ENCODE measurements at places on chromosomes 3 and 15.

DNA sequence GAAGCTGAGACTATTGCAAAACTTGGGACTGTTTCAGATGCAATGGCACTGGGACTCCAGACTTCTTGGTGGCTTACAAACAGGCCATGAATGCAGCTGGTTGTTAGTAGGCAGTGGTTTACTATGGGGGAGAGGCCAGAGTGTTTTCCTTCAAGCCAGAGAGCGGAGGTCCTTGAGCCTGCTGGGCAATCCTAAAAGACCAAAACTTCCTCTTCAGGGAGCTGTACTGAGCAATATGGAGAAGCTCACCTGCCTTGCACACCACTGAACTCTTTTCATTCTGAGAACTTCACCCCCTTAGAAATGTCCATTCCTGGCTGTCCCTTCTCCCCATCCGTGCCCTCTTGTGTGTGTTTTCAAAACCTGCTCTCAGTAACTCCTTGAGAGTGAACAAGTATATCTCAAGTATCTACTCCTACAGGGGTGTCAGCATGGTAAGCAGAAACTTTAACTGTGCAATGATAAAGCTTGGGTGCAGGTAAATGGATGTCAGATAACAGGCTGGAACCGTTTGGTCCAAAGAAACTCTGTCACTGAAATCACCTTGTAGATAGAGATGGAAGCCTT is 213.9 kb downstream of the CLSTN2 start:
- DNase-seq, result no peak

DNA sequence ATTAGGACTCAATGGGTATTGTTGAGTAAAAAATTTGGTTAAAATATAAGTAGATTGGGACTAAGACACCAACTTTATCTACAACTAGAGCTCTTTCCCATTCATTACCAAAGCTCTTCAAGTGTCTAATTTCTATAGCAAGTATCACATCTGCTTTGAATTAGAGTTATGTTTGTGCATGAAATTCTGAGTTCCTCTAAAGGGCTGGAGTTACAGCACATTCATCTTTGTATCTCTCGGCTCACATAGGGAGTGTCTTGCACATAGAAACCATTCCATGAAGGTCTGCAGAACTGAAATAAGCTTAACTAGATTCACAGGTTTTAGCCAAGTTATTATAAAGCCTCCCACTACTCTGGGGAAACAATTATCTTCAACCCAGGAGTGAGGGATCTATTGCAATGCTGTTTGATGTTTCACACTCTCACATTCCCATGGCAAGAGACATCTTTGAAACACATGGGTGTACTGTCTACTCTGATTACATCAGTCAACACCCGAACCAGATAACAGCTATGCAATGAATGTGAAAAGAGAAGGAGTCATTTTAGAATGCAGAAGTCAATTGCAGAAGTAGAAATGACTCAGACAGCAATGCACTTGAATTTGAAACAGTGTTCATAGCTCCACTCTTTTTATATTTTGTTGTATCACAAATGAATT is 93.1 kb upstream of the KBTBD8 start:
- no peak for DNase-seq

DNA sequence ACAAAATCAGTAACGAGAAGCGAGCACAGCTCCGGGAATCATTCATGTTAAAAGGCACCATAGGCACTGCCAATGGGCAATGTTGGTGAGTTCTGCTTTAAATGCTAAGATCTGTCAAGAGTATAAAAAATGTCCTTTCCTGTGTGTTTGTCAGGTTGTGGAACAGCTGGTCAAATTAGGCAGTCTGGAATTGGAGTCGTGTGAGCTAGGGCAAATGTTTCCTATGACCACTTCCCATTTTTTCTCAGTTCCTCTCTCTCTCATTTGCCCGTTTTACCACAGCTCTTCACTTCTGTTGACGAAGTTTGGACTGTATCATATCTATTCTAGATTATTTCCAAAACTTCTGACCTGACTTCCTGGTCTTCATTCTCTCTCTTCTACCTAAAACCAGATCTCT is 60.8 kb upstream of the GOLIM4 start:
- no peak for DNase-seq

DNA sequence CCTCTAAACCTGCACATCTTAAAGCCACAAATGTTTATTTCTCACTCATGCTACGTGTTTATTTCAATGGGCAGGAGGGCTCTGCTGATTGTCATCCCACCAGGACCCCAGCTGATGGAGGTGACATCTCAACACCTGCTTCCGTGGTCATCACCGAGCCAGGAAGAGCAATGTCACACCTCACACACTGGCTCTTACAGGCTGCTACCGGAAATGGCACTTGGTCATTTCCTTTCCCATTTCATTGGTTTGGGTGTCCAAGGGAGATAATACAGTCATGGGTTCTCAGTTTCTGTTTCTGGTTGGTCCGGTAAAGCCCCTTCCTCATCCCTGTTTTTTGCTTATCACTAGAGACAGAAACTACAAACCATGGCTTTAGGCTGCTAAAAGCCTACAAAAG is 41.9 kb downstream of the ABHD2 start:
- DNase-seq, result no peak

GRCh38 chr15:59886441-59886840 is 117.7 kb upstream of the FOXB1 start:
- no peak for DNase-seq

DNA sequence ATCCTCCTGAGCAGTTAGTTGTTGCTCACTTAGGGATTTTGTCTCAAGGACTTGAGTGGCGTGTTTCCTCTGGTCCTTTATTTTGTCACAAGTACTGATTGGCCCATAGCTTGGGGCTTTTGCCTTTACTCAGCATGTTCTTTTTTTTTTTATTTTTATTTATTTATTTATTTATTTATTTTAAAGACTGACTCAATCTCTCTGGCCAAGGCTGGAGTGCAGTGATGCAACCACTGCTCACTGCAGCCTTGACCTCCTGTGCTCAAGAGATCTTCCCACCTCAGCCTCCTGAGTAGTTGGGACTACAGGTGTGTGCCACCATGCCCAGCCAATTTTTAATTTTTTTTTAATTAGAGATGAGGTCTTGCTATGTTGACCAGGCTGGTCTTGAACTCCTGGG is 223.9 kb upstream of the TPM1 start:
- no peak for DNase-seq

DNA sequence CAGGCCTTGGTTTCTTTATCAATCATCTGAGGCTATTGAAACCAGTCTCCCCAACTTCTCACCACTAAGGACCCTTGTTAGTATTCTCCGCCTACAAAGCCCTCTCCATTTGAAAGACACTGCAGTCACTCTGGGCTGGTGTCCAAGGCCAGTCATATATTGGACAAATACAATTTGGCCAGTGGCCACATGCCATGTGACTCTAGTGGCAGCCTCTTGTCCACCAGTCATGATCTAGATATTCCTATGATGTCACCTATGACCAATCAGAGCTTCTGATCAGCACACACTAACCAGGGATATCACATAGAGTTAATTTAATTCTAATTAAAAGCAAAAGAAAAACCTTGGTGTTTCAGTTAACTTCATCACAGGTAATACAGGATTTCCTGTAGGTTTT is 68.2 kb downstream of the RAB11A start:
- no peak for DNase-seq

- peak; percentile 80 for DNase-seq
Observed at GRCh38 chr15:74889883-74890664, at the start of gene MPI. Gene MPI, plus strand, starts transcription at chr15:74890042. Its CDS starts 32 bp downstream, at chr15:74890074.

DNA sequence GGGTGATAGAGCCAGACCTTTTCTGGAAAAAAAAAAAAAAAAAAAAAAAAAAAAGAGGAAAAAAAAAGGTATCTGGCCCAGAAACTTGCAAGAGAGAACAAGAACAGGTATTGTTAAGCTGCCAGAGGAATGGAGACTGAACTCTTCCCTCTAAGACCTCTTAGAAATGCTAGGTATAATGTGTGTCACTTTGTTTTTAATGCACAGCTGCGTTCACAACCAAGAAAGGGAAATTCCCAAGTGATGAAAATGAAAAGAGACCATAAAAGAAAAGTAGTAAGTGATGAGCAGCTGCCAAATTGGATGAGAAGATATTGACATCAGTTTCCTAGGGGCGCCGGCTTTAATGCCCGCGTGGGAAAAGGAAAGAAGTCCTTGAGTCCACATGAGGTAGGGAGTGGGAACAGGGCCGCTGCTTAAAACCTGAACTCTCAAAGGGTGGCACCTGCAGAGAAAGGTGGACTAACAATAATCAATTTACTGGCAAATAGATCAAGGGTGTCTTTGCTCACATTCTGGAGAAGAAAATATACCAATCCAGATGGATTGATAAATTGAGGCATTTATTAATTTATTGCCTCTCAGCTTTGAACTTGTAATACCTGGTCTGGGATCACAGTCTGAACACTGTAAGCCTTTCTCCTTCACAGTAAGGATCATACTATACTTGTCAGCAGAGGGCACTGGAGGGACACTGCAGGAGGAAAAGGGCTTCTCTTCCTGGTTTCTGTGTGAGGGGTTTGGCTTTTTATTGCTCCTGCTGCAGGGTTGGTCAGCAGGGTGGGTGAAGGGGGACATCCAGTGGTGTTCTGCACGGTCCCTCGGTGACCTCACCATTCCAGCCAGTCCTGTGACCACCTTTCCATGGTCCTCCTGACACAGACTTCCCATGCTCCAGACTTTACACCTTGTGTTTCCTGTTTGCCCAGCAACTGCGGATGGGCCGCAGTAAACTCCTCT is 131.6 kb downstream of the AQP9 start:
- no peak for DNase-seq

GRCh38 chr15:68635141-68635540 is 56.3 kb downstream of the CORO2B start:
- no peak for DNase-seq

DNA sequence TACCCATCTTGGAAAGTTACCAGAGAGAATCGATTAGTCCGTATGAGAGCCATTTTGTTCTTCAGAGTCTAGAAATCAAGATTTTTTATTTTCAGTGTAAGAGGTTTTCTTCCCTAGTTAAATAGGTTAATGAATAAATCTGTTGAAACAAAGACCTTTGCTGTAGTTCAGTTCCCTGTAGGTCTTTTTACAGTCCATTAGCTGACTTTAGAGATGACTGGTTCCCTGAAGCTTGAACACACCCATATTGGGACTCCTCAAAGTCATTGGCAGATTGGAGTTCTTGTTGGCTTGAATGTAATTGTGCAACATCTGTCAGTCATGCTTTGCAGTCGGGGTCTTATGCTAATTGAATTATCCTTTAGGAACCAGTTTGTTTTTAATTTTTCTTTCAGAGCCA is 45.3 kb downstream of the SEMA6D start:
- DNase-seq, result no peak

- DNase-seq, result no peak
Observed at GRCh38 chr3:195453236-195453635, 10.4 kb upstream of the ACAP2 start.

DNA sequence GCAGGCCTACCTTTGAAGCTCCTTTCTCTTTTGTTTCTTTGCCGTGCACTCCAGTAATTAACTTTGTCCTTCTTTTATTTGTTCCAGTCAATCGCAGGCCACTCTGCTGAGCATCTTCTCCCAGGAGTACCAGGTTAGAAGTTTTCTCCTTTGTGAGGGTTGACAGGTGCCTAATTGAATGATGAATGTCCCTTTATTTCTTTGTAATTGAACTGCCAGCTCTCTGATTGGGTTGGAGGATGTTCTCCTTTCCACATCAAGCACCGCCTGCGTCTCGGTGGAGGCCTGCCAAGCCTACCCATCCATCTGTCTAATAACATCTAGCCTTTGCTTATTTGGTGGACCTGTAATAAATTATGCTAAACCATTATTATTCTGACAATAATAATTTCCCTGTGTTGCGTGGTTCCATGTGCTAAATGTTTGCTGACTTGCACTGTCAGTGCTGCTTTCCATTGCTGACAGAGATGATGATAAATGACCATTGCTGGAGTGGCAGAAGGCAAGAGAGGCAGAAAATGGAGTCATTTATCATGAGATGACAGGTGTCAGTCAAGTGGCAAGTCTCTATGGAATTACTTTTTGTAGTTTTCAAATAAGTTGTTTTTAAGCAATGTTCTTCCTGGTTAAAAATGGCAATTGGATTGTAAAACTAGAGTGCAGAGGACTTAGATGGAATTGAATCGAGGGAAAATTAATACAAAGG is 64.9 kb downstream of the CDIN1 start:
- no peak for DNase-seq

DNA sequence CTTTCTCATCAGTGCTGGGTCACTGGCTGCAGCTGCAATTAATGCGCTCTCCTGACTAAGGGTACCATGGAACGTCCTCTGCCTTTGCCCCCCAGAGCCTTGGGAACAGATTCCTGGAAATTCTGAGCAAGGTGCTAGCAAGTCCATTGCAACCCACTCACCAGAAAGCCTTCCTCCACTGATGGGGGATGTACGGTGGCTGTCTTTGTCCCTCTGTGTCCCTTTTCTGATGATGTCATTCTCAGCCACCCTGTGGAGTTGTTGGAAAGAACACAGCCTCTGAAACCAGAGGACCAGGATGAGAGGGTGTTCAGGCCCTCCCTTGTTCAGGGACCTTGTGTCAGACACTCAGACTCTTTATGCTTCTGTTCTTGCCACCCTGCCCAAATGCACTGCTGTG is 38.1 kb upstream of the ZBTB38 start:
- no peak for DNase-seq

DNA sequence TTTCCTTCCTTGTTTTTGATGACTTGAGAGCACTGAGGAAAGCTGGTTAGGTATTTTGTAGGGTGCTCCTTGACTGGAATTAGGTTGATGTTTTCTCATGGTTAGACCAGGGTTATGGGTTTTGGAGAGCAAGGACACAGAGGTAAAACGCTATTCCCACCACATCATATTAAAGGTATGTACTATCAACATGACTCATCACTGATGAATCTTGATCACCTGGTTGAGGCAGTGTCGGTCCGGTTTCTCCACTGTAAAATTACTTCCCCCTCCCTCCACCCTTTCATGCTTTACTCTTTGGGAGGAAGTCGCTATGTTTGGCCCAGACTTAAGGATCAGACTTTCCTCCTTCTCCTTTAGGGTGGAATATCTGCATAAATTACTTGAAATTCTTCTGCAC is 201.6 kb downstream of the EDEM1 start:
- no peak for DNase-seq

DNA sequence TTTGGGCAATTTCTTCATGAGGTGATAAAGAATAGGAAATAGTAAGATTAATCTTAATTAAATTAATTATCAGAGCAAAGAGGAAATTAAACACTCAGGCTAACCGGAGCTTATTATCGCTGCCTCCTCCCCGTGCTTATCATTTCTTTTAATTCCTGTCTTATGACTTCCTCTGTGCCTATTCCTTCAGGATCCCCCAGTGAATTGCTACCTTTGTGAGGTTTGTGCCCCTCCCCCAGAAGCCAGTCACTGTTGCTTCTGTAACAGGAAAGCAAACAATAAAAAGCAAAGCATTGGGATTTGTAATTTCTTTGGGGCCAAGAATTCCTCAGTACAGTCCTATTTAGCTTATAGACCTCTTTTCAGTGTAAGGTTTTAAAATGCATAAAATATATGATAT is 164.5 kb downstream of the CADPS start:
- no peak for DNase-seq

DNA sequence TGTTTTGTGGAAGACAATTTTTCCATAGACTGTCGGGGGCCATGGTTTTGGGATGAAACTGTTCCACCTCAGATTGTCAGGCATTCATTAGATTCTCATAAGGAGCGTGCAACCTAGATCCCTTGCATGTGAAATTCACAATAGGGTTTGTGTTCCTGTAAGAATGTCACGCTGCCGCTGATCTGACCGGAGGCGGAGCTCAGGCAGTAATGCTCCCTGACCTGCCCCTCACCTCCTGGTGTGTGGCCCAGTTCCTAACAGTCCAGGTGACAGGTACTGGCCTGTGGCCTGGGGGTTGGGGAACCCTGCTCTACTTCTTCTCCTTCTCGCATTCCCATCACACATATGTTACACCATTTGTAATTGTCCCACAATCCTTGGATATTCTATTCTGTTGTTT is 11.0 kb downstream of the CHRNA7 start:
- DNase-seq, result no peak
